Esophagus muscularis mucosa (tissue), 4 donors: ENCODE measurements at places on chromosomes 12 and 14. TPM values are rescaled to one million over a fixed set of nuclear protein-coding genes. Genes with fewer than 3 reads are reported as not detected.

DNA sequence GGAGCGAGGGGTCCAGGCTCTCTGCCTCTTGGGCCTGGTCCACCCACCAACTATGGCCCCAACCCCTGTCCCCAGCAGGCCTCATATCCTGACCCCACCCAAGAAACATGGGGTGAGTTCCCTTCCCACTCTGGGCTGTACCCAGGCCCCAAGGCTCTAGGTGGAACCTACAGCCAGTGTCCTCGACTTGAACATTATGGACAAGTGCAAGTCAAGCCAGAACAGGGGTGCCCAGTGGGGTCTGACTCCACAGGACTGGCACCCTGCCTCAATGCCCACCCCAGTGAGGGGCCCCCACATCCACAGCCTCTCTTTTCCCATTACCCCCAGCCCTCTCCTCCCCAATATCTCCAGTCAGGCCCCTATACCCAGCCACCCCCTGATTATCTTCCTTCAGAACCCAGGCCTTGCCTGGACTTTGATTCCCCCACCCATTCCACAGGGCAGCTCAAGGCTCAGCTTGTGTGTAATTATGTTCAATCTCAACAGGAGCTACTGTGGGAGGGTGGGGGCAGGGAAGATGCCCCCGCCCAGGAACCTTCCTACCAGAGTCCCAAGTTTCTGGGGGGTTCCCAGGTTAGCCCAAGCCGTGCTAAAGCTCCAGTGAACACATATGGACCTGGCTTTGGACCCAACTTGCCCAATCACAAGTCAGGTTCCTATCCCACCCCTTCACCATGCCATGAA lies 8.6 kb downstream of the ARHGAP9 start:
- no peak for DNase-seq

- DNase-seq = no peak
These were observed 96.3 kb downstream of the CACNA1C start for GRCh38 chr12:2149091-2149490.

DNA sequence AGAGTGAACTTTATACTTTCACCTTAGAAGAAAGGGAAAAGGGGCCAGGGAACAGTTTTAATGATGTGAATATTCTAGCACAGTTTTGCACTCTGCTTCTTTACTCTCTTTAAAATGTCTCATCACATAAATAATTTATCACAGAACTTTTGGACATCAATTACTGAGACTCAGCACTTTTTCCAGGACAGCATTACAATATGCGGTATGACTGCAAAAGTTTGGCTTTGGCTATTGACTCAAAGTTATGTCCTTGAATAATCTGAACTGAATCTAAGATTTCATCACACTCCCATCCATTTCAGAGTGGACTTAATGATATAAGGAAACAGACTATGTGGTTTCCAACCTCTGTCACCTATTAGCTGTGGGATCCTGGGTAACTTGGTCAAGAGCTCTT lies 11.7 kb downstream of the CCER1 start:
- no peak for DNase-seq

DNA sequence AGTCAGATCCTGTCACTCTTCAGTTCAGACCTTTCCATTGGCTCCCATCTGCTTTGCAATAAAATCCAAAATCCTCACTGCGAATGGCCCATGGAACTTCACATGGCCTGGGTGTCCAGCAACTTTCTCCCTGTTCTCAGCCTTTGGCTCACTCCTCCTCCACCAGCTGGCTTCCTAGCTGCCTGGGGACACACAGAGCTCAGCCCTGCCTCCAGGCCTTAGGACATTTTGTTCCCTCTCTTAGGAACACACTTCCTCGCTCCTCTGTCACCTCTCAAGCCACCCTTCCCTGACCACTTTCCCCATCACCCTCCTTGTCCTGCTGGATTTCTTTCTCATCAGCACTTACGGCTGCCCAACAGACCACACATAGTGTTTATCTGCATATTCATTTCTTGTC lies 419.6 kb downstream of the MED13L start:
- no peak for DNase-seq

- DNase-seq = no peak
These were observed 65.7 kb downstream of the PRKCH start for GRCh38 chr14:61387076-61387475.

DNA sequence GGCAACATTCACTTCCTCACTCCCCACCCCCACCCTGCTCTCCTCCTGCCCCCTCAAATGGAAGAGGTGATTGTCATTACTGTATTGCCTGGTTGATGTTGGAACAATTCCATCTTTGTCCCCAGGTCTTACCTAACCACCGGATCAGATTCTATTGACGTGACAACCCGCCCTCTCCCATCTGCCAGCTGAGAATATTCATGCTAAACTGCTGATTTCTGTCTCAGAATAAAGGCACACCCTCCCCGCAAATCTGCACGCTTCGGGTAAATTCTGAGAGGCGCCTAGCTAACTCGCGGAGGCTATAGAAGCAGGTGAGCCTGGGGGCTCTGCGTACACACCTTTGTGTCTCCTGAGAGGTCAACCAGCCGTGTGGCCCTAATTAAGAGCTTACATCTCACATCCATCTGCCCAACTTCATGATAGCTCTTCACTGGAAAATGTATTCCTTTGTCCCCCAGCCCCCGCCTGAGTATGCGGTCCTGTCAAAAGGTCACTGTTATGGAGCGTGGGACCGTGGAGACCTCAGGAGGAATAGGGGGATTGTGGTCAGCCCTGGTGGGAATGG lies 1054.3 kb downstream of the VRK1 start:
- DNase-seq = no peak

GRCh38 chr14:20848316-20848954 lies 42.8 kb upstream of the RNASE3 start:
- DNase-seq = no peak

- DNase-seq = peak; percentile 68
These were observed 138.5 kb downstream of the DICER1 start for GRCh38 chr14:95018821-95019220.

DNA sequence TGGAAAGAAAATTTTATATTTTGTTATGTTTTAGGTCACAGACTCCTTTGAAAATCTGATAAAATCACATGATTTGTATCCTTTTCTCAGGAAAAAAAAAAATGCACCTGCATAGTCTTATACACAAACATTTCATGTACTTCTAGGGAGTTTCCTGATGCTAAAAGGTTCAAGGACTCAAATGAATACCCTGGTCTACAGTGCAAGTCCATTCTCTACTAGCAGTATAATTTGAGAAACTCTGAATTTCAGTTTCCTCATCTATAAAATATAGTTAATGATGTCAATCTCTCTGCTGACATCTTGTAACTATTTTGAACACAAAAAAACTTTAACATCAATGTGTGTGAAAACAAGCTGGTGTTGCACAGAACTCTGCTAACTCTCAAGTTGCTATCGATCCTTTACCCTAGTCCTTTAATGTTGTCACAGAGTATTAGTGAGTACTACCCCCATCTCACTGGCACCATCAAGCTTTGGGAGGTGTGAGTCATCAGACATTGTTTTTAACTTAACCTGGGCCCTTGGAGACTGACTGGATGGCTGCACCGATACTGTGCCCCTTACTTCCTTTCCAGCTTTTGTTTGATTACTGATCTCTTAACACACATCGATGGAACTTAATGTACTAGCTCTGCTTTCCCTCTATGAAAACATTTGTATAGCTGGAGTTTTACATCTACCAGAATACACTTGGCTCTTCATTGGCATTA lies 251.9 kb upstream of the SOX5 start:
- no peak for DNase-seq

DNA sequence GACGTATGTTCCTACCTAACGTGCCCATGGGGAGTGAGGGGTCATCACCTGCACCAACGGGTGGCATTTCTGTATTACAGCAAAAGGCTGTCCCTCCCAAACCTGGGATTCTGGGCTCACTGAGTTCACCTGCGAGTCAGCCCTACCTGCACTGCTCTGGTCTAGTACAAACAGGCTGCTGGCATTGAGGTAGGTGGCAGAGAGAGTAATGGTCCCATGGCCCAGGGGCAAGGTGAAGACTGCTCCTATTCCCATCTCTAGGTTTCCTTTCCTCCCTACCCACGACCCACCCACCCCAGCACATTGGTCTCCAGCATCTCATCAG lies 421 bp downstream of the SUOX start:
- DNase-seq = no peak

Gene ADAM21
- 0.11 TPM for total RNA-seq

Gene PIK3C2G
- total RNA-seq = 0.06 TPM

Gene ESYT1
- 236 TPM for total RNA-seq

Gene FOXG1
- total RNA-seq = 0.65 TPM
